ENCODE measurements at places on chromosomes 5 and 9.

- no peaks in the 10 kb centered on the region for H3K27me3 ChIP-seq
- no peak overlapping the region for H3K27ac ChIP-seq
- H3K36me3 ChIP-seq, result no peaks in the 10 kb centered on the region
- peaks cover 12% of the 10 kb centered on the region for H3K4me1 ChIP-seq
- no peak overlapping the region for H3K4me3 ChIP-seq
Measured at GRCh38 chr5:72480841-72481240, 26.4 kb downstream of the ZNF366 start.

DNA sequence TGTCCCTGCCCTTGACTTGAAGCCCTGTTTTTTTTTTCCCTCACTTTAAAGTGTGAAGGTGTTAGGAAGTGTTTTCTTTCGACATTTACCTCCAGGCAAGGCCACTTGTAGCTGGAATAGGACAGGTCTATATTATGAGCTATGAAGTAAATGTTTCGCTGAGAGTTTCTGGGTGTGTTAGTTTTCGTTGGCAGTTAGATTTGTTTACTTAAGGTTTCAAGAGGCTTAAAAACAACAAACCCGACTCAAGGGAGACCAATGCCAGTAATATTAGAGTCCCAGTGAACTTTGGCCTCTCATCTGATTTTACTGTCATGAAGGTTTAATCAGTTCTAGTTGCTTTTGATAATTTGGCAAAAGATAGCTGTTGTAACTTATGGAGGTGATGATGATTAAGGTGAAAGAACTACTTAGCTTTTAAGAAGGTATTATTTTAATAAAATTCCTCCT is 25.2 kb downstream of the OCLN start:
- no peaks in the 10 kb centered on the region for H3K27me3 ChIP-seq
- no peaks in the 10 kb centered on the region for H3K4me1 ChIP-seq
- no peak for DNase-seq
- H3K36me3 ChIP-seq, result peaks cover 3% of the 10 kb centered on the region

- no peak for DNase-seq
- H3K27ac ChIP-seq, result 0 out of 2 replicates have a peak overlapping the region, but pooled peaks have one; percentile 50
- H3K36me3 ChIP-seq, result peaks cover 5% of the 10 kb centered on the region
- H3K4me3 ChIP-seq, result no peak overlapping the region
- H3K27me3 ChIP-seq, result no peaks in the 10 kb centered on the region
Measured at GRCh38 chr5:134545070-134545868, 19.8 kb downstream of the JADE2 start.

DNA sequence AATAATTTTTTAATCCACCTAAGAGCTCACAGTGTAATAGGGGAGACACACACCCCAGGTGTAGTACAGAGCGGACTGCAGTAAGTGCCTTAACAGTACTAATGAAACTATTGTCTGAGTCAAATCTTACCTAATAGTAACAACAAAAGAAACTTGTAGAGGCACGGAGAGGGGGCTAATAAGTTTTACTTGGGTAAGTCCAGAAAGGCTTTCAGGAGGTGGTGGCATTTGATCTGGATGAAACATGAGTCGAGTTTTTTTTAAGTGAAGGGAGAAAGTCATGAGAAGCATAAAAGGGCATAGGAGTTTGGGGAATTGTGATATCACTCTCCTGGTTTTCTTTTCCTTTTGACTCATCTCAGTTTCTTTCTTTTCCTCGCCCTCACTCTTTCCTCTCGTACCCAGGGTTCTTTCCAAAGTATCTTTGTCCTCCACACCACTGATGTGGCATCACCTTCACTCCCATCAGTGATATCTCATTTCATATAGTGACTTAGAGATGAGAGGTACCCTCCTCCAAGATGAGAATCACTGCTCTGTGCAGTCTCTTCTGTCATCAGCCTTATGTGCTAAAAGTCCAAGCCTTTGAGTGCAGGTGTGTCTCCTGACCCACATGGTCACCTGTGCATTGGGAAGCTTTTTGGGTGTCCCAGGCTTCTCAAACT is 2.0 kb downstream of the CTNNA1 start:
- no peak for DNase-seq
- peak overlapping the region; percentile 91 for H3K4me3 ChIP-seq
- H3K36me3 ChIP-seq, result peaks cover 12% of the 10 kb centered on the region
- no peak overlapping the region for H3K27ac ChIP-seq
- H3K4me1 ChIP-seq, result peaks cover 35% of the 10 kb centered on the region

Measured in GM23338 (cell line).